HuH-7.5 (cell line): ENCODE measurements at places on chromosomes 7 and 10.

GRCh38 chr10:97949462-97949861 lies 81.0 kb downstream of the CRTAC1 start:
- no peak for DNase-seq

DNA sequence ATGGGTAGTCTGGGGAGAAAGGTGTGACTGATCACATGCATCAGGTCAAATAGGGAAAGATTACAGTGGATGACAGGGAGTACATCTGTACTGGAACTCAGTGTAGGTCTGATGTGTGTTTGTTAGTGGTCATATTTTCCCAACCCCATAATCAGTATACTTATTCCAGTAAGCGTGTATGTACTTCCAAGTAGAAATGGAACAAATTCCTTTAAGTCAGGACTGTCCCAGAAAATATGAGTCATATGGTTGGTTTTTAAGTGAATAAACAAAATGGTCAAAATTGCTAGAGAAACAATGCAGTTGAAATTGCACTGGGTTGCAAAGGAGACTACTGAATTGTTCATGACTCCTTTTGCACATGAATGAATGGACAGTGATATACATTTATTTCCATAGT lies 118.8 kb upstream of the MYO3A start:
- no peak for DNase-seq

- DNase-seq: no peak
Measured at GRCh38 chr7:3174515-3175284, 126.4 kb upstream of the SDK1 start.

GRCh38 chr7:42761486-42761885 lies 150.4 kb downstream of the C7orf25 start:
- no peak for DNase-seq

- no peak for DNase-seq
Measured at GRCh38 chr7:10429031-10429430, 544.6 kb upstream of the PHF14 start.

GRCh38 chr10:63587191-63587590 lies 66.0 kb downstream of the REEP3 start:
- no peak for DNase-seq

DNA sequence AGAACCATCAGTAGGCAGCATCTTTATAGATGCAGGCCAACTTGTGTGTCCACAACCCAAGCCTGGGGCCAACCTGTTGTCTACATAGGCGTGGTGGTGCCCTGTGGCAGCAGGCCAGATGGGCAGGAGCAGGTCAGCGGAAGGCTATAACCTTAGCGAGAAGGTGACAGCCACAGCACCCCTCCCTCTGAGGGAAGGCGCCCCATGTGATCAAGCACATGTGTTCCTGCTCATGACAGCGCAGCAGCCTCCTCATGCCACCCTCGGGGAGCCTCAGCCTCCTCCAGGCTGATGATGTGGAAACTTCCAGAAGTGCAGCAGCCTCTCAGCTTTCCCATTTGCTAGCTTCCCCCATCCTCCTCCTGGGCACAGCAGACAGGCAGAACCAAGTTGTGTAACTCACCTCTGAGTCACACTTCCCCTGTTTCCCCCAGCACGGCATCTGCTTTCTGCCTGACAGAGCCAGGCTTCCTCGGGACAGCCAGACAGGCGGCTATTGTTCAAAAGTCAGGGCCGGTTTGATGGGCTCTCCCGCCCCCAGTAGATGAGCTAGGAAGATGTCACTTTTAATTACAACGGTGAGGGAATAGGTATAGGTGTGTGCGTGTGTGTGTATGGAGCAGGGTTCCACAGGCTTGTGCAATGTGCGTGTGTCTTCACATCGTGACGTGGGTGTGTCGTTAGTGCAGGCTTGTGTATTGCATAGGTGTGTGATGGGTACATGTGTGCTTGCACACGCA lies 312.0 kb upstream of the ZMIZ1 start:
- peak; percentile 71 for DNase-seq

DNA sequence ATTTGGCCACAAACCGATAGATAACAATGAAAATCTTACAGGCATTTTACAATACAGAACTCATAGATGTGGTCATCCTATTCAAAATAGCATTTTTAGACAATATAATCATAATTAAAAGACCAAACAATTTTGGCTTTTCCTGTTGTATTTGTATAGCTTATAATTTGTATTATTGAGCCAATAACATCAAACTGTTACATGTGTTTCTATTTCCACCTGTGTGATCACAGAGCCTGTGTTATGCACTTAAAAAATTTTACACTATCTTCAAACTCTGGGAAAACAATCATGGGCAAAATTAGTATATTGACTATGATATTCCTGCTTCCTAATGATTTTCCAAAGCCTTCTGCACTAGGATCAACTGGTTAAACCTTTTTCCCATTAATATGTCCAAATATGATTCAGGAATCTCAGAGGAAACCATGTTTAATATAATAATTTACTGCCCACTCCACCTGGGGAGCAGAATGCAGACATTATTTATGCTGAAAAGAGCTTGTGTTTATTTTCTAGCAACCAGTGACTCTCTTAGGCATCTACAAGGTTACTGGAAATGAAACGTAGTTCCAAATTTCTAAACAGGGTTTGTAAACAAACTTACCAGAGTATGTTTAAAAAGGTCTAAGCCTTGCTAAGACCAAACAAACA lies 1.7 kb downstream of the RHOBTB1 start:
- no peak for DNase-seq

GRCh38 chr7:36546331-36546730 lies 156.7 kb downstream of the ANLN start:
- DNase-seq: no peak

GRCh38 chr7:65342723-65343629 lies 30.7 kb upstream of the ZNF92 start:
- peak; percentile 9 for DNase-seq

DNA sequence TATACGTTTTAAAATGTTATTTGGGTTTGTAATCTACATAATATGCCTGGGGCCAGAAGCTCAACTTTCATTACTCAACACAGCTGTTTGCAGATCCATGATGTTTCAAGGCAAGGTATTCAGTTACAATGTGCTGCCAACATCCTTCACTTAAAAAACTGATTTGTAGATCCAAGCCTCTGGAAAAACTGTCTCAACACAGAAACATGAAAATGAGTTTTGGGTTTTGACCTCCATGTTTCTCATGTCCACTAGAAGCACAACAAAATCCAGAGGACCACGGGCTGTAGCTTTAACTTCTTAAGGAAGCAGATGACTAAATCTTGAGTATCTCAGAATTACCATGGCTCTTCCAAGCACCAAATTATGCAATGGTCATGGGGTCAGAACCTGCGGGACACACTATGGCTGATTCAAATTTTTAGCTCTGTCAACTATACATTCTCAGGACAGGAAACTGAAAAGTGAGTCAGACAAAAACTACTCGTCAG lies 247.1 kb upstream of the GRB10 start:
- no peak for DNase-seq

GRCh38 chr7:50869108-50869725 lies 86.5 kb upstream of the GRB10 start:
- no peak for DNase-seq

DNA sequence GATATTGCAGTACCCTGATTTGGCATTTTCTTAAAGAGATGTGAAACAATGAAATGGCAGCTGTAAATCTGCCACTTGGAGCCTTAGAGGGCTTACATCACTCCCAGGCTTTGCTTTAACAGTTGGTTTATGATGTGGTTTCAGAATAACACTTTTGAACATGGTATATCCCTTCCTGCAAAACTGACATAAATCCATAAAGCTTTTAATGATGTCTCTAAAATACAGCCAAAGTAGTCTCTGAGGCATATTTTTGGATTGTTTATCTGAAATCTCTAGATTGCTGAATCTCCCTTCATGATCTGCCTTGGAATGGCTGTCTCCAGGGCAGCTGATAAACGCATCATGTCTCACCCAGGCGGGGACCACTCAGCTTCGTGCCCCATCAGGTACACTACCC lies 377.8 kb upstream of the C7orf33 start:
- no peak for DNase-seq

DNA sequence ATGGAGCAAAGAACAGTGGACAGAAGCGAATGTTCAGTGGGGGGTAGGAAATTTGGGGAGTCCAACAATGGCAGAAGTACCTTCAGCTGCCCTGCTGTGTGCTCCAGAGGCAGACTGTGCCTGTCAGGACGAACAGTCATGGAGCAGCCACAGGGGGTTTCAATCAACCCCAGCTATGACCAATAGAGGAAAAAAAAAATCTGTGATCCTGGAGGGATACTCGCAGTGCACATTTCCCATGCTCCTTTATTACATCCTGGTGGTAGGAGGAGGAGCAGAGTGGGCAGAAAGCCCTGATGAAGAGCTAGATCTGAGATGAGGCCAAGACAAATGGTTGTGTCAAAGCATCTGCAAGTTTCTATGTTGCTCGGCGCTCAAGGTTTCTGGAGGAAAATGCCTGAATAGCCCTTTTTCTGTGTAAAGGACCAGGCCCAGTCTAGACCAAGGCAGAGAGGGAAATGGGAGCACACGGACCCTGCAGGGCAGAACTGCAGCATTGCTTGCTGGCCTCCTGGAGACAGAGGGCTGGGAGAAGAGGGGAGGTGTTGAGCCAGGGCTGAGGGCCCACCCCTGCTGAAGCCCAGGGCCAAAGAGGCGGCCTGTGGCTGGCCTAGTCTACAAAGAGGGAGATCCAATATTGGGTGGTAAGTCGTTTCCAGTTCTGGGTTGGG lies 201.5 kb downstream of the GRID1 start:
- no peak for DNase-seq

- no peak for DNase-seq
Measured at GRCh38 chr10:75062506-75063299, 48.8 kb upstream of the SAMD8 start.

GRCh38 chr7:41241641-41242040 lies 461.2 kb downstream of the INHBA start:
- no peak for DNase-seq

DNA sequence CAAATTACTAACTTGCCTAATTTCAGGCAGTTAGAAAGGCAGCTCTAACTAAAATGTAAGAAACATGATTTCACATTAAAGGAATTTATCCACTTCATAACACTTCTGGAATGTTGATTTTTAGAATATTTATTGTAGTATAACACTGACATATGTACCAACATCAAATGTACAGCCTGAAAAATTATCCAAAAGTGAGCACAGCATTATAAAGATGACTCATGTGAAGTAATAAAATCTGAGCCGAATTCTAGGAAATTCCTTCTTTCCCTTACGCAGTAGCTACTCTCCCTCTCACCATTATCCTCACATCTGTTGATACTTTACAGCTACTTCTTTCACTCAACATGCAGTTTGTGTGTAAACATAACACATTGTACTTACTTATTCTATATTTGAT lies 610.6 kb downstream of the ZWINT start:
- no peak for DNase-seq

- no peak for DNase-seq
Measured at GRCh38 chr7:98762620-98763019, 107.2 kb downstream of the TMEM130 start.

DNA sequence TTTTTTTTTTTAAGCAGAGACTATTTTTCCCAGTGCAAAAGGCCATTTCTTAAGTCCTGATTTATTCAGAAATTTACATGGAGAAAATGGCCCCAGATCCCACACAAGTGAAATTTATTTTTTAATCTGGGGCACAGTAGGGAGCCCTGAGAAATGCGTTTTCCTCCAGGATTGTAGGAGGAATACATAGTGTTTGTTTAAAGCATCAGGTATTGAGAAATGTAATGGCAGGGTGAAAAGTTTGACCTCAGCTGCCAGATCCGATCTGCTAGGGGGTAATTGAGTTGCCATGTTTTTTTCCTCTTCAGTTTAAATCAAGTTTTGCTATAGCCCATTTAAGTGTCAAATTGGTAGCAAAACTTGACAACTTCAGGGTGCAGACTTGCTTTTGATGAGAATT lies 110.0 kb downstream of the LRMDA start:
- peak; percentile 11 for DNase-seq

GRCh38 chr10:29266641-29267040 lies 22.2 kb upstream of the LYZL1 start:
- no peak for DNase-seq

DNA sequence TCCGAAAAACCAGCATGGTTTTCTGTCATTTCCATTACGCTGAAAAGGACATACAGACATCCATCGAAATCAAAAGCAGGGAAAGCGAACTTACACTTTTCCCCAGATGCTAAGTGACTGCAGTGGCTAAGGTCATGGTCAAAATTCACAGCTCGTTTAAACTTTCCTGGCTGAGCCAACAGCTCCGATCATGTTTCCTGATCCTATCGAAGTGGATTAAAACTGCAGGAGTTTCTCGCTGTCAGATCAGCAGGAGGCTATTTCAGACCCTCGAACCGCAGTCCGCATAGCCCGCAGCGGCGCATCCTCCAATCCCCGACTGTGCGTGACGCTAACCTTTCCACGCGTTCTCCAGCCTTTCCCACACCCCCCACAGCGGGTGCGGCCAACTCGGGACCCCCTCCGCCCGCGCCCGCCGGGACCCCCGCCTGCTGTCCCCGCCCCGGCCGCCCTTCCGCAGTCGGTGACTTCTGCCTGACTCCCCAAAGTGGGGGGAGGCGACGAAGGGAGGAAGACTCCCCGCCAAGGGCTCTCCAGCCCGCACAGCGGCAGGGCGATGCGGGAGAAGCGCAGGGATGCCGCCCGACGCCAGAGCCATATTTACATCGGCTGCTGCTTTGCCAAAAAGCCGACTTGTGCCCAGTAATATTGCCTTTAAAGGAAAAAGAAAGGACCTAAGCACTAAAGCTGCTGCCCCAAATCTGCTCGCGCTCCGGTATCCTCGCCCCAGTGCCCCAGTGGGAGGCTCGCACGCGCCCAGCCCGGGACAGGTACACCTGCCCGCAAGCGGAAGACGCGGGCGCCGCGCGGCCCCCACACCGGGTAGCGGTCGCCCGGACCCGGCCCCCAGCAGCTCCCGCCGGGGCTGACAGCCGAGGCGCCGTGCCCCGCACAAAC lies 1.2 kb downstream of the PIP4K2A start:
- DNase-seq: peak; percentile 30

DNA sequence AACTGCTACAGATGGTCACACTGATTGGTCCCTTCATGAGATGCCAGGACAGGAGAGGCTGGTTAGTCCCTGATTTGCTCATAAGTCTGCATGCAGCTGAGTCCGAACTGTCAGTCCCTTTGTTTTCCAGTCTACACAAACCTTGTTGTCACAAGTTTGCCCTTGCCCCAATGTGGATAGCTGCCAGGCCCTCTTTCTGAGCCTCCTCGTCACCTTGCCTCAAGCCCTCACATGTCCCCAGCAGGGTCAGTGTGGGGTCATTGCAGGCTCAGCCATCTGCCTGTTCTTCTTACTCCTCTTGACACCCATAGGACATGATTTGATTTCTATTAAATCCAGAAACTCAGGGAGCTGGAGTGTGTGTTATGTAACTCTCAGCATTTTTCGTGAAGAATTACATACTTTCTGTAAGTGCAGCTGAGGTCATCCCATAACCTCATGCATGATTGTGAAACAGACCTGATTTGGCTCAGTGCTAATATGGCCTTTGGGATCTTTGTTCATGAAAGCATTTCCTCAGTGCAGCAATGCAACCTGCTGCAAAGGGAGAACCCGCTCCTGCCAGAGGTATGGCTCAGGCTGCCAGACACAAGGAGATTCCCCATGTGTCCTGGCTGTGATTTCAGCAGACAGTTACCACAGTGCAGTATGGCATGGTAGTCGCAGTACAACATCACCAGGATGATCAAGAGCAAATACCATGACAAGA lies 70.0 kb upstream of the ZMIZ2 start:
- DNase-seq: peak; percentile 46

GRCh38 chr10:115996031-115996430 lies 277.0 kb downstream of the GFRA1 start:
- no peak for DNase-seq

- DNase-seq: peak; percentile 38
Measured at GRCh38 chr7:20330239-20330927, at the start of gene ITGB8. ITGB8 (plus strand) TSS chr7:20330900; CDS start chr7:20331807, 907 bp downstream.

- DNase-seq: no peak
Measured at GRCh38 chr7:24192053-24192452, 91.9 kb upstream of the NPY start.
